Immature natural killer cell (primary cell): ENCODE measurements at places on chromosomes 2 and 18. TPM values are rescaled to one million over a fixed set of nuclear protein-coding genes. Genes with fewer than 3 reads are reported as not detected.

Gene CYP20A1
- 20.1 TPM for polyA plus RNA-seq

DNA sequence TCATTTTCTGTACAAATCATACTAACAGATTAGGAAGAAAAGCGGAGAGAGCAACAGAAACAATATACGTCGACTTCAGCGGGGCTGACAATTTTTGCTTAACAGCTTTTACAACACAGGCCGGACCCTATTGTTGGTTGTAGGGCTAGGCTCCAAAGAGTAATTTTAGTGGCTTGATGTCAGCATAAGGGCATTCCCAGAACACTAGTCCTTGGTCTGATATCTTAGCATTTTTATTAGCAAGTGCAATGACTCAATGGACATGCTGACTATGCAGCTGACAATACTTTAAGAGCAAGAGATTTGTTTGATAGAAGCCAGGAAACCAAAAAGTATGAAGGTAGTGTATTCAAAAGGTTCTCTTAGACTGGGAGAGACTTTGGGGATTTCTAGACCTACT is 209.9 kb downstream of the LNPK start:
- H3K36me3 ChIP-seq: peaks cover 6% of the 10 kb centered on the region
- H3K4me1 ChIP-seq: no peaks in the 10 kb centered on the region
- H3K4me3 ChIP-seq: no peak overlapping the region
- peaks cover 2% of the 10 kb centered on the region for H3K27me3 ChIP-seq
- no peak overlapping the region for H3K27ac ChIP-seq

Gene PREB
- polyA plus RNA-seq: 94.2 TPM

Gene SOX11
- not detected for polyA plus RNA-seq

GRCh38 chr2:136248242-136248641 is 130.3 kb upstream of the CXCR4 start:
- H3K4me3 ChIP-seq: no peak overlapping the region
- no peak for DNase-seq
- H3K36me3 ChIP-seq: no peaks in the 10 kb centered on the region
- H3K27me3 ChIP-seq: no peaks in the 10 kb centered on the region

DNA sequence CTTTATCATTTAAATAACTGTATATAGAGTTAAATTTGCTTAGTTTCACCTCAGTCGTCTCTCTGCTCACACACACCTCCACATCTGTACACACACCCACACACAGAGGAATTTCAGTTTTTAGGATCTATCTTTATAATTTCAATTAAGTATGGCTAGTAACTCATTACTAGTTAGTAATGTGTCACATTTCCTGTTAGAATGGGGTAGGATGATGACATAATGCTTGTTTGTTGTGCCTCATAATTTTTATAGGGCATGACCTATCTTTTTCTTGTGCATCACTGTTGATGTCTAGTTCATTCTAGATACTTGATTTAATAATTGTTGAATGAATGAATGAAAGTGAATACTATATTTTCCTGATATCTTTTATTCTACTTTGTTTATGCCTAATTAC is 108.6 kb downstream of the AGPS start:
- H3K4me1 ChIP-seq: peaks cover 6% of the 10 kb centered on the region
- H3K36me3 ChIP-seq: peaks cover 40% of the 10 kb centered on the region
- peaks cover 2% of the 10 kb centered on the region for H3K27me3 ChIP-seq
- H3K27ac ChIP-seq: no peak overlapping the region
- no peak overlapping the region for H3K4me3 ChIP-seq
